ENCODE measurements at places on chromosomes 12 and 14. TPM values are rescaled to one million over a fixed set of nuclear protein-coding genes. Genes with fewer than 3 reads are reported as not detected.

The GSC gene
- not detected for total RNA-seq

The ARMH4 gene
- total RNA-seq: 0.27 TPM

The GPR132 gene
- total RNA-seq: 94.5 TPM

The CFAP73 gene
- total RNA-seq: 0.42 TPM

The A2M gene
- not detected for total RNA-seq

The BRI3BP gene
- total RNA-seq: 4.1 TPM

The CRIP1 gene
- total RNA-seq: 558 TPM

The P3H3 gene
- total RNA-seq: 1.4 TPM

The IAPP gene
- not detected for total RNA-seq

The NOS1 gene
- not detected for total RNA-seq

The PMEL gene
- 0.69 TPM for total RNA-seq

The MANSC1 gene
- total RNA-seq: 0.22 TPM

The CAPZA3 gene
- total RNA-seq: not detected

The LRTM2 gene
- not detected for total RNA-seq

GRCh38 chr12:109844091-109844490 is 10.9 kb upstream of the TRPV4 start:
- DNase-seq: no peak

GRCh38 chr12:127811988-127812387 is 455.0 kb upstream of the TMEM132C start:
- no peak for DNase-seq

DNA sequence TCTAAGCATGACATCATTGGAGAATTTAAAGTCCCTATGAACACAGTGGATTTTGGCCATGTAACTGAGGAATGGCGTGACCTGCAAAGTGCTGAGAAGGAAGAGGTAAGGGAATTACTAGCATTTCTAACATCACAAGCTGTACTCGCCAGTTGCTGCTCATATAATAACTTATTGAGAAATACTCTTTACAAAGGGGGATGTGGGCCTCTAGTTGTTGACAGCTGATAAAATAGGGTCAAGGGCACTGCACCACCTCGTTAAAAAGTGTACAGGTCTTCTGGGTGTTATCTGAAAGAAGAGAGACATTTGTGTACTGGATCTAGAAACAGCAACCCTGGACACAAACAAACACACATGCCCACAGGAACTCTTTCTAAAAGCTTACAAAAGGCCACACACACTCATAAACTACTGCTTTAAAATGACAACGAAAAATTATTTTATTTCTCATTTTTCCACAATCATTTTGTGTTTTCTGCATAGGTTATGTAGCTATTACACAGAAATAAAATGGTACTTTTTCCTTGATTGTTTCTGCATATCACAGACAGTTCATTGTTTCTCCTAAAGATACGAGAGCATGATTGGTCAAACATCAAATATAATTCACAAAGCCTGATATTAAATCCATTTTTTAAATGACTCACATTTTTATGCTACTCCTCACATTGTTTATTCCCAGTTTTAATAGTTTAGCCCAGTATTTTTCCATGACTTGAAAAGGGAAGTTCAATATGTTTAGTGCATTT is 391.1 kb downstream of the PAWR start:
- DNase-seq: no peak

- DNase-seq: no peak
Measured at GRCh38 chr14:34184126-34184525, 233.3 kb upstream of the EGLN3 start.

- DNase-seq: no peak
Measured at GRCh38 chr14:90531497-90531896, 134.7 kb downstream of the CALM1 start.

DNA sequence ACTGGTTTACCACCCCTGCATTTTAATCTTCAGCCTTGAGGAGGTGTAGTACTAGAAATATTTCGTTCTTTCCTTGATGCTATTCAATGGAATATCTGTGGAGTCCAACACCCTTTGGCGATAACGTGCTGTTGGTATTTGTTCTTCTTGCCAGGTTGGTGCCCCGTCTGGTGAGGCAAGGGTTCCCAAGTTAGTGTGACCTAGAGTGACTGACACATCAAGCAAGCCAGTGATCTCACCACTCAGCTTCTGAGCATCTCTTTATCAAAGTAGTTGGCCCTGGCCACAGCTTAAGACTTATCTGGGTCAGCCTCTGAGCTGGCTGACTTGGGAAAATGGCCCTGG is 60.2 kb downstream of the PLXNC1 start:
- DNase-seq: no peak

DNA sequence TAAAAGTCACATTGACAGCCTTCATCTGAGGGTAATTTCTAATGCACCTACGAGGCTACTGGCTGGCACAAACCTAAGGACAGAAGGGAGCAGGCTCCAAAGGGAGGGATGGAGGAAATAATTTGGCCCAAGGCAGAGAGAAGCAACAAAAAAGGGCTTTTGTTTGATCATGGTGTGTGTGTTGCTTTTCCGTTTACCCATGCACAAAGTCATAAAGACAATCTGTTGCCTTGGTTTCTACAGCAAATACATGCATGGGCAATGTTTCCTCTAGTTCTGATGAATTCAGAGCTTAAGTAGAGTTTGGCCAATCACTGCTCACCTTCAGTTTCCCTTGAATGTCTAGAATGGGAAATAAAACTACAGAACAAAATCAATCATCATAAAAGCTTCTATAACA is 262.5 kb upstream of the CAND1 start:
- DNase-seq: no peak

- no peak for DNase-seq
Measured at GRCh38 chr14:39576736-39577135, 144.5 kb upstream of the FBXO33 start.

DNA sequence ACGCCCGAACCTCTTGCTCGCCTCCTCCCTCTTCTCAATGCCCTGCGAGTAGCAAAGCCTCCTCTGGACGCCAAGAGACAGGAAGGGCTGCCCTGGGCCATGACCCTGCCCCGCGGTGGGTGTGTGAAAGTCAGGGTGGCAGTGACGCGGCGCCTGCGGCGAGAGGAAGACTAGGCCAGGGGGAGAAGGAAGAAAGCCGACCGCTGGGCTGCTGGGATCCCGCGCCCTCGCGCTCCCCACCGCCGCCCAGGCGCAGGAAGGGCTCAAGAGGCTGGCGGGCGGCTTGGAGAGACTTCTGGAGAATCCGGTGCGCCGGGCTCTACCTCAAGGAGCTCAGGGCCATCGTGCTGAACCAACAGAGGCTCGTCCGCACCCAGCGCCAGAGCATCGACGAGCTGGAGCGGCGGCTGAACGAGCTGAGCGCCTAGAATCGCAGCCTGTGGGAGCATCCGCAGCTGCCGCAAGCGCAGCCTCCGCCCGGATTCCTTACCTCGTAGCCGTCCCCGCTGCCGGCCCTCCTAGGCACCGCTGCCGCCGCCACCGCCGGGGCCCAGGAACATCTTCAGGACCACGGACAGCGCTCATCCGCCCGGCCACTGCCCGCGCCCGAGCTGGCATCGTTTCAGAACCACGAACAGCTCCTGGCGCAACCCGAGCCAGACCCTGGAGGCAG is 105.0 kb upstream of the PRB2 start:
- DNase-seq: peak; percentile 49

- no peak for DNase-seq
Measured at GRCh38 chr14:40417777-40418401, 985.7 kb upstream of the FBXO33 start.

DNA sequence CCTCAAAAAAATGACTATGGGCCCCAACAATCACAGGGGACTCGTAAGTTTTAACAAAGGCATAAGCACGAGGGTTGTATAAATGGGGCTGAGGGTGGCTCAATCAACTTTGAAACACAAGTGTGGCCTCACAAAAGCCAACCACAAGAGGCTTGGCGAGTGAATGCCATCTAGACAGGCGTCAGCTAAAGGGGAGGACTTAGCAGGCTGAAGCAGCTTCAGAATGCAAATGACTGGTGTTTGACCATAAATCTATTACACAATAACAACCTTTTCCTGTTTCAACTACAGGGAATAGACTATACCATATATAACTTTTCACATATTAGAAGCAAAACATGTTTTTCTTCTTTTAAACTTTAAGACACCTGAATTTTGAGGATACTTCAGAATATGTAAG is 777.9 kb downstream of the FSCB start:
- DNase-seq: no peak

DNA sequence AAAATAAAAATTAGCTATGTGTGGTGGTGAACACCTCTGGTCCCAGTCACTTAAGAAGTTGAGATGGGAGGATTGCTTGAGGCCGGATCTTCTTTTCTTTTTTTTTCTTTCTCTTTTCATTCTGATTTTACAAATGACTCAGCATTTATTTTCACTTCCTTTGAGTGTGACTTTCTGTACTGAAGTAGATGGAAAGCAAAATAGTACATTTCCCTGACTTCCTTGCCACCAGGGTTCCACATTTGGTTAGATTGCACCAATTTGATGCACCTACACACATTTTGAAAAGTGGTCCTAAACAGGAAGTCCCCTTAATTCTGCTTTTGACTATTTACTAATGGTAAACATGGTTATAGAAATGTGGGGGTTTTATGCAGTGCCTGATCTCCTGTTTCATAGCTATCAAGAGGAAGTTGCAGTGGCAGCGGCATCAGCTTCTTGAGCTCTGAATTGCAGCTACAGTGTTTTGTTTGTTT is 13.0 kb upstream of the LEMD3 start:
- no peak for DNase-seq

GRCh38 chr14:29716150-29716549 is 211.5 kb downstream of the PRKD1 start:
- DNase-seq: no peak

DNA sequence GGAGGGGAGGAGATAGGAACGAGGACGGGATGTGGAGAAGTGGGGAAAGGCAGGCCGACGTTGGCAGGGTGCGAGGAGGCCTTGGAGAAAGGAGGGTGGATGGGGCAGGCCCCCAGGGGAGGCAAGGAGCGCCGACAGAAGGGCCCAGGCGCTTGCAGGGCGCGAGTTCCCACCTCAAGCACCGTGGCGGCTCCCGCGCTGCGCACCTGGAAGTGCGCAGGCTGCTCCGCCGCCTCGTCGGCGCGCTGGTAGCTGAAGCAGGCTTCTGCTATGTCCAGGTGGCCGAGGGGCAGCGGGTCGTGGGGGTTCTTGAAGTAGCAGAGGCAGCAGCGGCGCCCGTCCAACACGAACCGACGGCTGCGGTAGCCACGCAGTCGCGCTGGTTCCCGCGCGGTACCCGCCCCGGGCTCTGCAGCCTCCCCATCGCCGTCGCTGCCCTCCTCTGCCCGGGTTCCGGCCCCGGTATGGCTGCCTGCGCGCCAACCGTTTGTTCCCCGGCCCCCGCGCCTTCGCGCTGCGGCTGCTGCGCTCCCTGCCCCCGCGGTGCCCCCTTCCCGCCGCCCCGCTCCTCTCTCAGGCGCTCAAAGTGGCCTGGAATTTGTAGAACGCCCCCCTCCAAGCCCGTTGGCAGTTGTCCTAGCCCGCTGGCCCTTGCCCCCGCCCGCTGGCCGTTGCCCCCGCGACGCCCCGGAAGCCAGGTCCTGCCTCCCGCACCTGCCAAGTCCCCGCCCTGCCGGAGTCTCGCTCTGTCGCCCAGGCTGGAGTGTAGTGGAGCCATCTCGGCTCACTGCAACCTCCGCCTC is 1.1 kb upstream of the ACTR6 start:
- peak; percentile 86 for DNase-seq

DNA sequence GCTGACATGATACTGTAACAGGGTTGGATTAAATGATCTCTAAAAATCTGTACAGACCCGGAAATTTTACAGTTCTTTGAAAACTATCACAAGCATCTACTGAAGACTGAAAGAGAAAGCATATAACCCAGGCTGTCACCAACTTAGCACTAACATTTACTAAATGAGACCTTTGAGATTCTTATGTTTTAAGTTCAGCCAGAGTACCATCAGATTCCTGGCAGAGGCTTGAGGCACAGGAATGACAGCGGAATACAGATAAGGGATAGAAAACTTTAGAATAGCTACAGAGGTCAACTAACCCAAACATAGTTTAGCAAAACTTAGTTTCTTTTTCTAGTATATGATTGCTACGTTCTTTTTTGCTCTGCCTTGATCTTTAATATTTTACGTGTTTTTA is 91.6 kb upstream of the FERMT2 start:
- DNase-seq: no peak

- no peak for DNase-seq
Measured at GRCh38 chr14:87131879-87132278, 861.1 kb downstream of the GALC start.

- DNase-seq: no peak
Measured at GRCh38 chr12:14540801-14541462, 26.8 kb downstream of the PLBD1 start.

DNA sequence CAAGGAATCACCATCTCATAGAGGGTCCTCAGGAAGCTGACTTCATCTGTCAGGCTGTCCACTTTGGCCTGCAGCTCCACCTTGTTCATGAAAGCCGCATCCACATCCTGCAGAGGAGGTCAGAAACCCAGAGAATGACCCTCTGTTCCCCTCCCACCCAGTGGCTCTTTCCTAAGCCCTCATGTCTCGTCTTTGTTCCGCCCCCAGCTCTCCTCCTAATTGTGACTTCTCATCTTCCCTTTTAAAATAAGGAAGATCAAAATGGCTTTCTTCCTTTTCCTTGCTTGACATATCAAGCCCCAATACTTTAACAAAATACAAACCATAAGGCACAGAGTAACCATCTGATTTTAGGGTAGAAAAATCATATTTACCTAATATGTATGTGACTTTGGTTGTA is 4.4 kb downstream of the KRT76 start:
- DNase-seq: no peak

- no peak for DNase-seq
Measured at GRCh38 chr12:94649349-94650142, 811 bp downstream of the TMCC3 start.

DNA sequence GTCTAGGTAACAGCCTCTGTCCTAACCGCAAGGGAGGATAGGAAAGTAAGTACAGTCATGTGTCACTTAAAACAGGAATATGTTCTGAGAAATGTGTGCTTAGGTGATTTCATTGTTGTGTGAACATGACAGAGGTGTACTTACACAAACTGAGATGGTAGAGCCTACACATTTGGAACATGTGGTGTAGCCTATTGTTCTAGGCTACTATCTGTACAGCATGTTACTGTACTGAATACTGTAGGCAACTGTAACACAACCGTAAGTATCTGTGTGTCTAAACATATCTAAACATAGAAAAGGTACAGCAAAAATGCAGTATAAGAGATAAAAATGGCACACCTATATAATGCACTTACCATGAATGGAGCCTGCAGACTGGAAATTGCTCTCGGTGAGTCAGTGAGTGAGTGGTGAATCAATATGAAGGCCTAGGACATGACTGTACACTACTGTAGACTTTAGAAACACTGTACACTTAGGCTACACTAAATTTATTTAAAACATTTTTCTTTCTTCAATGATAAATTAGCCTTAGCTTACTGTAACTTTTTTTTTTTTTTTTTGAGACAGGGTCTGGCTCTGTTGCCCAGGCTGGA is 13.2 kb upstream of the MDM2 start:
- no peak for DNase-seq

DNA sequence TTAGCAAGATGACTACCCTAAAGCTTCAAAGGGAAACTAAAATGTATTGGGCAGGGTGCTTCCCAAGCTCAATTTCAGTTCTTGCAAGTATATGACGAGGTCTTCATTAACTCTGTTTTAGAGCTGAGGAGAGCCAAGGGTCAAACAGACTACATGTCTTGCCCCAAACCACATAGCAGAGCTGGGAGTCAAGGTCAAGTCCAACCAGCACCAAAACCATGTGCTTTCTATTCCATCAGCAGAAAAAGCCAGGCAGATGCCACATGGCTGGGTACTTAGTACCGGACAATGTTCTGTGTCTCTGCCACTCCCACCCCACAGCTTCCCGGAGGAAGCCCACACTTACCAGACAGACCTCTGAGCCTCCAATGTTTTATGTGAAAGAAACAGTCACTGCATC is 17.6 kb downstream of the NID2 start:
- DNase-seq: no peak

GRCh38 chr12:72717036-72717435 is 444.9 kb downstream of the TRHDE start:
- no peak for DNase-seq

GRCh38 chr14:100688598-100689461 is 37.9 kb upstream of the DLK1 start:
- DNase-seq: no peak
